ENCODE measurements at places on chromosomes 5 and 9. TPM values are rescaled to one million over a fixed set of nuclear protein-coding genes. Genes with fewer than 3 reads are reported as not detected.

Gene POU5F2
- 0.27 TPM for total RNA-seq

DNA sequence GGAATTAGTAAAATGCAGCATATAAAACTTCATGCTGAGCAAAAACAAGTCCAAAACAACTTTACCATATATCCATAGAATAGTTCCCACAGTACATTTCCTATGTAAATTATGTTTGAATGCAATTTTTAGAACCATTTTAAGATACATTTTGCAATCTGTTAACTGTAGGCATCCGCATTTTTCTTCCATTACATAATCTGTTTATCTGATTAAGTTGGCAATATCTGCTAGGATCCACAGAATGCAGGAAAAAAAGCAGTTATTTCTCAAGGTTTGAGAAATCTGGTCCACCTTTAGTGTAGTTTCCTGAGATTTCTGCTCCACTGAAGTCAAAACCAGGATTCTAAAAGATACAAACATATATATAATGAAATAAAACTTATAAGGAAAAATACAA, 6.2 kb downstream of the NUDCD2 start:
- peaks cover 28% of the 10 kb centered on the region for H3K4me1 ChIP-seq
- no peak for DNase-seq
- H3K36me3 ChIP-seq, result peaks cover 52% of the 10 kb centered on the region

Gene DBH
- total RNA-seq, result not detected

GRCh38 chr5:640461-641330, 28.6 kb downstream of the CEP72 start:
- DNase-seq, result no peak
- no peak overlapping the region for H3K4me3 ChIP-seq
- H3K4me1 ChIP-seq, result peaks cover 2% of the 10 kb centered on the region
- H3K27ac ChIP-seq, result no peak overlapping the region
- H3K36me3 ChIP-seq, result peaks cover 31% of the 10 kb centered on the region

- no peaks in the 10 kb centered on the region for H3K36me3 ChIP-seq
- no peaks in the 10 kb centered on the region for H3K27me3 ChIP-seq
- H3K27ac ChIP-seq, result no peak overlapping the region
Observed at GRCh38 chr5:55923865-55924500, 70.8 kb downstream of the IL6ST start.

DNA sequence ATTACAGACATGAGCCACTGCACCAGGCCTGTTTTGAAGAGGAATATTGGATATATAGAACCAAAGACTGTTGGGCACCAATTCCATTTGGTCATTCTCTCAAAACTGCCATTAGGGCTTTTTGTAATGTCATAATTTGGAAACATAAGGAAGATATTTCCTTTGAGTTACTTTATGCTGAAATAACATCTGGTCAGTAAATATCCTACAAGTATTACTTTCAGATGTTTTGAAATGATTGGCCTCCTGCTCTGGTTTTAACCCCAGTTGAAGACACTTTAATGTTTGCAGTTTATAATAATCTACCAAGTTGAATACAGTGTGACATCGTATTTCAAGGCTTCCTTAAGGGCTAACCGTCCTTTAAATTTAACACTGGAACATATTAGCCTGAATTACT, 33.6 kb downstream of the LRRTM2 start:
- H3K27me3 ChIP-seq, result no peaks in the 10 kb centered on the region
- DNase-seq, result no peak
- no peak overlapping the region for H3K27ac ChIP-seq
- no peak overlapping the region for H3K4me3 ChIP-seq
- no peaks in the 10 kb centered on the region for H3K36me3 ChIP-seq
- peaks cover 5% of the 10 kb centered on the region for H3K4me1 ChIP-seq

GRCh38 chr9:120153258-120153657, 426.7 kb downstream of the CDK5RAP2 start:
- H3K27ac ChIP-seq, result no peak overlapping the region
- H3K4me1 ChIP-seq, result no peaks in the 10 kb centered on the region
- no peaks in the 10 kb centered on the region for H3K36me3 ChIP-seq
- no peak overlapping the region for H3K4me3 ChIP-seq

- no peak overlapping the region for H3K27ac ChIP-seq
- no peaks in the 10 kb centered on the region for H3K36me3 ChIP-seq
Observed at GRCh38 chr5:123170816-123171215, 81.8 kb downstream of the PRDM6 start.
